Stromal cell of bone marrow (primary cell): ENCODE measurements at places on chromosomes 3 and 15.
A peak's percentile ranks its signal among the peaks of the same experiment; 100 is the strongest.

DNA sequence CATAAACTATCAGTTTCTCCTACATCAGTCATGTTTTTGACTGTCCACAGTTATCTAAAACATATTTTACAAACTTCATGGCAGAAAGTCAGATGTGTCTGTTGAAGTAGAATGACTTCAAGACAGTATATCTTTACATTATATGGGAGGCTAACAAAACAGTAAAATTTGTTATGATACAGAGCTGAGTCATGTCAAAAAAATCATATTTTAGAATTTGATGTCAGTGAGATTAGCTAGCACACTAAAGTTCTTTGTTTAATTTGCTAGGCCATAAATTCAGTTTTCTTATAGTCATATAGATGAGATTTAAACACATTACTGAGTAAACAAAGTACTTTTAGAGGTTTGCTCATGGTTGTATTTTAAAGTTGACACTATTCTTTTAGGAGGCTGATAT, 80.3 kb upstream of the IGSF10 start:
- no peak for DNase-seq

GRCh38 chr3:68057637-68058320, 403.4 kb upstream of the SUCLG2 start:
- DNase-seq, result no peak

GRCh38 chr3:157865352-157866000, 240.7 kb downstream of the SHOX2 start:
- no peak for DNase-seq

- DNase-seq, result no peak
Observed at GRCh38 chr15:80974914-80975313, 14.7 kb downstream of the MESD start.

GRCh38 chr3:111238885-111239284, 167.3 kb downstream of the NECTIN3 start:
- no peak for DNase-seq

DNA sequence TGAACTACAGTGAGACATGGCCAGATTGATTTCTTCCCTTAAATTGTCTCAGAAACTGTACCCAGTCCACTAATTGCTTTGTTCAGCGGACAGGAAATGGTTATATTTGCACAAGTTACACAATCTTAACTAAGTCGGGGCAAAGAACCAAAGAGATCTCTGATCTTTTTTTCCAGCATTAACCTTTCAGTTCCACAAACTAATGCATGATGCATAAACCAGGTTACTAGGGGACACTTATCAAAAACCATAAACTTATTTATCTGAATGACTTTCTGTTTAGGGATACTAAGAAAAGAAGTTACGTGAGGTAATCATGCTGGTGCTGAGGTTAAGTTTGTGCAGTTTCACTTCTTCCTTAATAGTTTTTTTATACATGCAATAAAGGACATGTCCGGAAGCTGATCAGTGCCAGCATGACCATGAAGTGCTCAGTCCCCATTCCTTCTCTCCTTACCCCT, 22.4 kb downstream of the FNDC3B start:
- DNase-seq, result no peak

- DNase-seq, result peak; percentile 96
Observed at GRCh38 chr3:71104121-71104541, 479.4 kb downstream of the FOXP1 start.

GRCh38 chr3:20669184-20669583, 483.2 kb upstream of the SGO1 start:
- DNase-seq, result peak; percentile 20

DNA sequence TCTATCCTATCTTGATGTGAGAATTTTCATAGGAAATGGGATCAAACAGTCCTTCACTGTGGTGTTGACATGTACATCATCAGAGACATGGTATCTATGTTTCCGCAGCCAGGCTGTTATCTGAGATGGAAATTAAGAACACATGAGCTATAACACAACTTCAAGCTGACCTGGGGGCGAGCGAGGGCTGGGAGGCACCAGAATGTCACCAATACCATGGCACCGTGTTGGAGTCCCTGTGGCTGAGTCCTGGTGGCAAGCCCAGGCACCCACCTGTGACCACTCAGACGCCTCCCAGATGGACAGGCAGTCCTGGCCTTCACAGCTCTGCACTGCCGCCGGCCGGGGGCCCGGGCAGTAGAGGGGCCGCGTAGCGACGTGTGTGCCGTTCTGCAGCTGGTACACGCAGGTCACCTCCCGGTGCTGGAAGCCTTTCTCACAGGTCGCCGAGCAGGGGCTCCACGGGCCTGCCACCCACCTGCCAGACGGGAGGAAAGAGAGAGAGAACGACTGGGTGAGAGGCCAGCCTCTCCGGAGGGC, 263.9 kb upstream of the LYSMD4 start:
- no peak for DNase-seq

GRCh38 chr15:51281368-51281967, 56.9 kb downstream of the CYP19A1 start:
- DNase-seq, result peak; percentile 37

GRCh38 chr3:108407886-108408285, 102.5 kb downstream of the MYH15 start:
- no peak for DNase-seq

DNA sequence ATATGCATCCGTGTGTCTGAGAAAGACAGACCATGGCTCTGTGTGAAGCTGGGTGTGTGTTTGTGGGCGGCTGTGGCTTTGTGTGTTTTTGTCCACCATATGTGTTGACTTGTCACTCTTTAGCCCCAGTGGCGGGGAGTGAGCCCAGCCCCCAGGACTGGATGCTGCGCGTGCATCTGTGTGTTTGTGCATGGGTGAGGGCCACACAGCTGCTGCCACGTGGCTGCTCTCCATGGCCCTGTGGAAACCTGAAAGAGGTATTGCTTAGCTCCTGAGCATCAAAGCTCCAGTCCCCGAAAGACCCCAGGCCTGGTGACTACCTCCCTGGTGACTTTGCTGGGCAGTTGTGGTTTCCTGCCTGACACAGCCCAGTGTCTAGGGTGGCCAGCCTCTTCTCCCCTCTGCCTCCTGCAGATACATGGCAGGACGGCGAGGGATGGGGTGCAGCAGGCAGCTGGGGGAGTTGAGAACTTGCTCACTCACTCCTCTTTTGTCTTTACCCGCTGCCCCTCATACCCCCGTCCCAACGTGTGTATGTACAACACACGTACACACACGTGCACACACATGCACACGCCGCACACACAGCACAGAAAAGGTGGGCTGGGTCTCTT, 6.5 kb downstream of the EPHB3 start:
- DNase-seq, result no peak

DNA sequence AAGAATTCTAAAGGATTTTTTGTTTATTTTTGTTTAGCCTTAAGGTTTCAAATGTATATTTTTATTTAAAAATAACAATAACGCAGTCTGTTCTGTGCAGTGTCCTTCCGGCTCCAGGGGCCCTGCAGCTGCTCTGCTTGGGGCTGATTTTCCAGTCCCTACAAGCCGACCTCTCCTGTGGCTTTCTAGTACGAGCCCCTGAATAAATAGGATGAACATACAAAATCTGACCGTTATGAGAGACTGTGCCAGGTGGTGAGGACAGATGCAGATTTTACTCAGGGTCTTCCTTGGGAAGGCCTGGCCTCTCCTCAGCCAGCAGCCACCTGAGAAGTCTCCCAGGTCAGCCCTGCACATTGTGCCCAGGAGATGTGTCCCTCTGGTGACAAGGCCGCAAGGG, 59.2 kb upstream of the ADAMTS17 start:
- no peak for DNase-seq

GRCh38 chr3:18649666-18650363, 224.7 kb upstream of the SATB1 start:
- no peak for DNase-seq

GRCh38 chr3:170679190-170679589, 93.3 kb upstream of the SLC7A14 start:
- no peak for DNase-seq

GRCh38 chr3:2659896-2660295, 450.3 kb downstream of the IL5RA start:
- no peak for DNase-seq

- DNase-seq, result no peak
Observed at GRCh38 chr3:37510755-37511154, 336.4 kb upstream of the LRRFIP2 start.

GRCh38 chr15:60589253-60589652, 110.3 kb upstream of the ICE2 start:
- no peak for DNase-seq
